ENCODE measurements at places on chromosomes 2 and 18.

GRCh38 chr18:24632158-24632988 lies 171.9 kb downstream of the HRH4 start:
- no peak for DNase-seq

- DNase-seq: no peak
These were observed 38.0 kb upstream of the DARS1 start for GRCh38 chr2:136023416-136023815.

- no peak for DNase-seq
These were observed 9.6 kb downstream of the MRPL30 start for GRCh38 chr2:99190548-99190947.

- DNase-seq: no peak
These were observed 1608.3 kb upstream of the ZEB2 start for GRCh38 chr2:146128216-146128615.

DNA sequence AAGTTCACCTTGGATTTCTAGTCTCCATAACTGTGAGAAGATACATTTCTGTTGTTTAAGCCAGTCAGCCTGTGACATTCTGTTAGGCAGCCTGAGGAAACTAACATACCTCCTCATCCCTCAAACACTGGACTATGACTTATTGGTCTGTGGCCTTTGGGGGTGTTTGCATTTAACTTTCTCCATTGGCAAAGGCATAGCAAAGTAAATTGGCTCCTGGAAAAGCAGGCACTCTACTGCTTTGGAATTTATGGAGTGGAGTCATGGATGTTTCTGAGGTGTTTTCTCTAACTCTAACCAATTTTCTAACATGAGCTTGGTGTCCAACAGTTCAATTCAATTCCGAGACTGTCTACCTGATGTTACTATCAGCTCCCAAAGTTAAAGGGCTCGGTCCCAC lies 48.9 kb upstream of the CTLA4 start:
- no peak for DNase-seq

DNA sequence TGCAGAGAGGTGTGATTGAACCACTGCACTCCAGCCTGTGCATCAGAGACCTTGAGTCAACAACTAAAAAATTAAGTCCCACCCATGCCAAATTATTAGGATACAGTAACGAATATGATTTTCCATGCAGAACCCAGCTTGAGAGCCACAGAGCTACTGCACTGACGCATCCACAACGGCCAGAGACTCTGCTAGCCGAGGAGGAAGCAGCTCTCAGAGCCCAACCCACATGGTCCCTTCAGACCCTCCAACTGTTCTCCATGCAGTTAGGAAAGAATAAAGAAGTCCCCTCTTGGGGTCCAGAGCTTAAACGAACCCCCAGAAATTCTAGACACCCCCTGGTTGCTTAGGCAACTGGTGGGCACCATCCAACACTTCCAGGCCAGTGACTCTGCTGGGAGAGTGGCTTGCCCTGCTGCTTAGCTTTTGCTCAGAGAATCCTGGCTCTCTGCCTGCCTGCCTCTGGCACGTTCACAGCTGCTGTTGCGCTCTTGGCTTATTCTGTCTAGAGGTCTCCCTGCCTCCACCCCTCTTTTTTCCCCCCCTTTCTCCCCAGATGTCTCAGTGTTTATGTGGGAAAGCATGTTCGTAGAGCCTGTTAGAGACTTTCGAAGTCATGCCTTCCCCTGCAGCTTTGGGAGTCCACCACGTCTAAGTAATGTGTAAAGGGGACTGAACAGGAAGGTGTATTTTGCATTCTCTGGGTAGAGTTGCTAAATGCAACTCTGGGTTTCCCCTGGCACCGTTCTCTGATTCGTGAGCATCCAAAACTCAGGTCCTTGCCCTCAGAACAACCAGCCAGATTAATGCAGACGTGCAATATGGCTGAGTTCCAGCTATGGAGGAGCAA lies 26.0 kb upstream of the SP3 start:
- no peak for DNase-seq

DNA sequence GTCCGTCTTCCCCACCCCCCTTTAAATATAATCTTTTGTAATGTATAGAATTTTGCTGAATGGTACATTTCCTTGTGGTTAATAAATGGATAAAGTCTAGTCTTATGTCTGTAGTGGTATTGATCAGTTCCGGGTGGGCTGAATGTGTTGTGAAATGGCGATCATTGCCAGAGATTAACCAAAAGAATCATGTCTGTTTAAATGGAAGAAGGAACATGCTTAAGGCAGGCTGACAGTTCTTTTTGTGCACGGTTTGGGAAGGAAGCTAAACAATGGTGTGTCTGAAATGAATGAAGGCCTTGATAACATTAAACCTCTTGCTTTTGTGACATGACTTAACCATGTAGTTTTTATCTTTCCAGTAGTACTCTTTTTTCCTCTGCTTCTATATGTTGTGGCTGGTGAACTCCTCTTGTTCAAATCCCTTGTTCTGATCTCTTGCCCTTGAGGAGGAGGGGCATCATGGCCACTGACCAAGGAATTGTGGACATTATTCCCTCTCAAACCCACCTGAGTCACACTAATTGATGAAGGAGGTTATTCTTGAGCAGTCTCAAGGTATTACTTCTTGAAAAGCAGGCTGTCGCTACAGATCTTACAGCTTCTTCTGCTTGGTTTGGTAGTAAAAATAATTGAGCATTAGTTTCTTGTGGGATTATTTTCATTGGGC lies 1.7 kb downstream of the ACVR2A start:
- DNase-seq: no peak

DNA sequence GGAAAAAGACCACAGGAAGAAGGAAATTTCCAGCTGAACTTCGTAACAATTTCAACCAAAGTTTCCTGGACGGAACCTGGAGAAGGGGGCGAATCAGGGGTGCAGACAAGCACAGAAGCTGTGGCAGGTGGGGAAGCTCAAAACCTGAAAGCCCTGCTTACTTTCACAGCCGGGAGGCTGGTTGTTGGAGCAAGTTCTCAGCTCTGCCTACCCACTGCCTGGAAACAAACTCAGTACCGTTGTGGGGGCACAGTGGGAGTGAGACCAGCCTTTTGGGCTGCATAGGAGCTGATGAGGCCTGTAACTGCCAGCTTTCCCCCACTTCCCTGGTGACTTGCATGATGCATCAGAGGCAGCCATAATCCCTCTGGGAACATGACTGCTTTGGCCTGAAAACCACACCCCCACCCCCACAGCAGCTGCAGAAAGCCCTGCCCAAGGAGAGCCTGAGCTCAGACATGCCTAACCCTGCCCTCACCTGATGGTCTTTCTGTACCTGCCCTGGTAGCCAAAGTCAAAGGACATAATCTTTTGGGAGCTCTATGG lies 207.0 kb upstream of the VWC2L start:
- no peak for DNase-seq

GRCh38 chr2:100396483-100396882 lies 21.0 kb downstream of the CHST10 start:
- no peak for DNase-seq

DNA sequence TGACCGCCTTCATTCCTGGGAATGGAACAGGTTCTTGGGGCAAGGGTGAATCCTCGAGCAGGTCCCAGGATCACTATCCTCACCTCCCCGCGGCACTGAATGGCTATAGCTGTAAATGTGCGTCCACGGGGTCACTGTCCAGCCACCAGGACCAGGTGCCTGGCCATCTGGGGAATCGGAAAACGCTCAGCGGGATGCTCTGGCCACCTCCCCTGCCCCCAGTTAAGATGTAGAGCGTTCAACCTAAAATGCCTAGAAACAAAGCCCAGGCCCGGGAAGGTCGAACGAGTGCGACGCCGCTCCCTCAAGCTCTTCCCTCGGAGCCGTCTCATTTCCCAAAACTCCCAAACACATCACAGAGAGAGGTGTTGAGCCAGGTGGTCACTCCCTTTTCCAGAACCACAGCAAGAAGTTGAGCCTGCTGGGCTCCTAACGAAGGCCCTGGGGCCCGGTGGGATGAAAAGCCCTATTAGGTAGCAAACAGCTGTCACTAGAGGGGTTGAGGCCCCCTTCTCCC lies 795 bp upstream of the CAPN10 start:
- no peak for DNase-seq

GRCh38 chr18:59694824-59695223 lies 2.4 kb downstream of the CCBE1 start:
- no peak for DNase-seq

- DNase-seq: no peak
These were observed 60.0 kb downstream of the IRS1 start for GRCh38 chr2:226739545-226740030.
